Smooth muscle cell of the coronary artery (primary cell): ENCODE measurements at places on chromosomes 5 and 9. TPM values are rescaled to one million over a fixed set of nuclear protein-coding genes. Genes with fewer than 3 reads are reported as not detected.

Gene PLK2
- total RNA-seq: 102 and 1,550 TPM in 2 replicates

Gene ABCA1
- 79.8 and 223 TPM in 2 replicates for total RNA-seq

Gene RABEPK
- total RNA-seq: 32.8 and 38.7 TPM in 2 replicates

Gene CLK4
- total RNA-seq: 26.1 and 40.5 TPM in 2 replicates

Gene PCDHB11
- total RNA-seq: 0.38 and 0.70 TPM in 2 replicates

Gene FGF1
- total RNA-seq: 1.8 and 3.8 TPM in 2 replicates

Gene STARD4
- 35.0 and 46.0 TPM in 2 replicates for total RNA-seq

Gene PCDHGB2
- 1.6 and 2.0 TPM in 2 replicates for total RNA-seq

Gene LIFR
- total RNA-seq: 16.8 and 18.2 TPM in 2 replicates

Gene GMCL2
- not detected in 2 replicates for total RNA-seq

Gene RFX3
- total RNA-seq: 2.0 and 2.9 TPM in 2 replicates

Gene MACROH2A1
- 91.3 and 136 TPM in 2 replicates for total RNA-seq

Gene TLR4
- total RNA-seq: 7.1 and 83.6 TPM in 2 replicates

Gene FBXL7
- total RNA-seq: 3.4 and 3.5 TPM in 2 replicates
